HTR-8/SVneo (cell line): ENCODE measurements at places on chromosomes 3 and 15.

DNA sequence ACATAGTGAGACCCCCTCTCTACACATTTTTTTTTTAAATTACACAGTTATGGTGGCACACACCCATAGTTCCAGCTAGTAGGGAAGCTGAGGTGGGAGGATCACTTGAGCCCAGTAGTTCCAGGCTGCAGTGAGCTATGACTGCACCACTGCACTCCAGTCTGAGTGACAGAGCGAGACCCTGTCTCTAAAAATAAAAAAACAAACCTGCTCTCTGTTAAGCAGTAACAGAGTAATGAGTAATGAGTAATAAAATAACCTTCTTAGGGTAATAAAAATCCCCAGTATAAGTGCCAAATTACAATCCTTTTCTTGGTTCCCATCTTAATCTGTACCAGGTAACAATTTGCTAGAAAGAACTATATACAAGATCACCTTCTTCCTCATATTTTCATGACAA is 65.9 kb upstream of the PLXND1 start:
- no peak for DNase-seq

GRCh38 chr3:80097674-80098073 is 329.9 kb upstream of the ROBO1 start:
- peak; percentile 6 for DNase-seq

GRCh38 chr3:68878322-68878721 is 54.0 kb downstream of the TAFA4 start:
- DNase-seq: peak; percentile 11

- DNase-seq: peak; percentile 81
Observed at GRCh38 chr15:63372018-63372705, 9.5 kb downstream of the CA12 start.

DNA sequence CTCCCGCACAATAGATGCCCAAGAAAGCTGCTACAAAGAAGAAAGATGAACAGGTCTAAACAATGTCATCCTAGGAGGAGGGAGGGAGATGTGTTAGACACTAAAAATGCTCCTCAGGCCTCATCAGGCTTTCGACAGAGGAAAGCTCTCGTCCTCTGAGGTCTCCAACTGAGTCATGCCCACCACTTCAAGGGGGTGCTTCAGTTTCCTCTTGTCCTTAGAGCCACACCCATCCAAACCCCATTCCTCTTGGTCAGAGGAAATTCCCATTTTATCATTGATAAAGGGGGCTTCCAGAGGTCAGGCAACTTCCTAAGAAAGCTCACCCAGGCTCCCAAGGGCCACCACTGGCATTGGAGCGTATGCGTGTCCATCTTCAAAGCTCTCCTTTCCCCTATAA is 50.1 kb downstream of the HEG1 start:
- DNase-seq: no peak

GRCh38 chr15:91839867-91840266 is 13.6 kb upstream of the SLCO3A1 start:
- no peak for DNase-seq

DNA sequence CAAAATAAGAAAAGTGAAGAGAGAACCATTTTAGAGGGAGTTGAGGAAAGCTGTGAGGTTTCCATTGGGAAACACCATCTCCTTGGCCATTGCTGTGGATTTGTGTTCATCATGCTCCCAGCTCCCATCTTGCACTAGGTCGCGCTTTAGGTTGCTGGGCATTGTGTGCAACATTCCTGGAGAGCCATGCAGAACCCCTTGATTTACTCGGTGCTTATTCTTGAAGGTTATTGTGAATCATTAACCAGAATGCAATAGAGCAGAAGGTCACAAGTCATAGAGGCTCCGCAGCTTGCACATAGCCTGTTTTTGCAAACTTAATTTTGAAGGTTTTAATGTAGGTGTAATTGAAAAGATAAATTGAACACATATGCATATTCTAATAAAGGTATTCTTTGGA is 239.2 kb upstream of the IL12A start:
- DNase-seq: no peak

GRCh38 chr3:127700406-127700805 is 27.7 kb downstream of the ABTB1 start:
- DNase-seq: no peak

DNA sequence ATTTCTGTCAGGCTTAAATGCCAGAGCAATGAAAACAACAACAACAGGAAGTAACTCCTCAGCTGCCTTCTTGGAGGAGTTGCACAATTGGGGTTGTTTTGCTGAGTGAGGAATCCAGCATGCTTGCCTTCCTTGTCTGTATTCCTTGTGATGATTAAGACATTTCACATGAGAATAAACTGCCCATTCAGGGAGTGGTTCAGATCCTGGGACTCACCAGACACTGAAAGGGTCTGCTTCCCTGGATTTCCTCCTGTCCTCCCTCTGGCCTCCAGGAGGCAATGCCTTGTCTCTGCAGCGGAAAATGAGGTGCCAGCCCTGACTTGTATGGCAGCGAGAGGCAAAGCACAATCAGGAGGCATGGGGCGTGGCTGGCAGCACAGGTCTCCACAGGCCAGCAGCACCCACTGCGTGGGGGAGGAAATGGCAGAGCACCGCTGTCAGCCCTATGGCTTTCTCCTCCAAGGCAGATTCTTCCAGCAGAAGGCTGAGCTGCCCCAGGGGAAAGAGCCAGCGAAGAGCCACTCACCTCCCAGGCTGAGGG is 41.5 kb downstream of the RBP2 start:
- peak; percentile 35 for DNase-seq

DNA sequence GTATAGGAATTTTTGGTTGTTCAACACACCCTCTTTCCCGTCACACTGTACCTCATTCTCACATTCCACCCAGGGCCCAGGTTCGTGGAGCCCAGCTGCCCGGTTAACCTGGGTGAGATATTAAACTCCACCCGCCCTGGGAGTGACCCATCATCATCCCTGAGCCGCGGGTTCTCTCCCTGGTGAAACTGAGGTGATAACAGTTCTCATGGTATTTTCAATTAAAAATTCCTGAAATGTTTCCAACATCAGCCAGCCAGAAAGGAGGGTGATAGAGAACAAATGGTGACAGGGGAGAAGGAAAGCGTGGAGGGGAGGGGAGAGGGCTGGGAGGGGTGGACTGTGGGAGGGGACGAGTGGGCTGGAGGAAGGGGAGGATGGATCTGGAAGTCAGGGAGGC is 148.8 kb downstream of the ALDH1A2 start:
- no peak for DNase-seq

DNA sequence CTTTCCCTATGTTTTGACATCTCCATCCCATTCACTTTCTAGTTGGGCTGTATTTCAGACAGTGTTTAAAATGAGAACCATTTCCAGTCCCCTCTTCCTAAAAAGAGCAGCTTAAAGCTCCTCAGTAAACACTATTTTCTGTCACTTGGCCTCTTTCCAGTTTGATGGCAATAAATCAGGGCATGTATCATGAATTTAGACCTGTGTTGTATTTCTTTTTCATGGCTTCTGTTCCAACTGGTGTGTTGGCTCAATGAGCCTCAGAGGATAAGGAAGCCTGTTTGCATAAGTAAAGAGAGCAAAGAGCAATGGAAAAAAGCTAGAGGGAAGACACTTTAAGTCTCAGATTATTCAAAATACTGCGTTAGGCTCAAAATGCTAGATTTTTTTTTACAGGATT is 7.2 kb downstream of the CCDC80 start:
- DNase-seq: no peak

DNA sequence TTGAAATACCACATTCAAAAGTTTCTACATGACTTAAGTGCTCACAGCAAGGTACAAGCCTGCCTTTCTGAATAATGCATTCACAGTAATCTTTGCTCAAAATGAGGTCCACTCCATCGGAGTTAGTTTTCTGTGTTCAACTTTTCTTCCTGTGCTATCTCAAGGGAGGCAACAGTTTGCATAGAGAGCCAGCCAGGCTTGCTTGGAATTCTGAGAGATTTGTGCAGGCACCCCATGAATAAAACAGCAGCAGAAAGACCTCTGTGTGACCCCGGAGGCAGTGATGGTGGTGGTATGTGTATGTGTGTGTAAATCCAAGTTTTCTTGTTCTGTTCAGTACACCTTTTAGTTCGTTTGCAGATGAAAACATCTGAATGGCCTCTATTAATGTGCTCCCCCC is 124.0 kb downstream of the ADAMTS9 start:
- no peak for DNase-seq

DNA sequence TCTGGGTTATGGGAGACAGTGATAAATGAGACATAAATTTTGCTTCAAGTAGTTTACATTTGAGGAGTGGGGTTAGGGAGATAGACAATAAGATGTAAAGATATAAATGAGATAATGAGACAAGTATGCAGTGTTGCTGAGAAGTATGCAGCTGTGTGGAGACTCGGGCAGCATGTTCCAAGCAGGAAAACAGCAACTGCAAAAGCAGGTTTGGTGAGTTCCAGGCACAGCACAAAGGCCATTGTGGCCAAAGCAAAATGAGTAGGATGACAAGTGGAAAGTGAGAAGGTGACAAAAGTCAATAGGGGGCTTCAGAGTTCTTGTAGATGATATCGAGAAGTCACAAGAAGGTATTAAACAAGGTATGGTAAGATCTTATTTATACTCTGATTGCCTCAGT is 259.1 kb upstream of the PEX5L start:
- DNase-seq: no peak

GRCh38 chr3:192262001-192262400 is 465.3 kb downstream of the FGF12 start:
- no peak for DNase-seq

- peak; percentile 65 for DNase-seq
Observed at GRCh38 chr3:39189959-39190269, 2.5 kb downstream of the XIRP1 start.

- no peak for DNase-seq
Observed at GRCh38 chr3:176951144-176951543, 246.1 kb downstream of the TBL1XR1 start.

- DNase-seq: no peak
Observed at GRCh38 chr3:175383813-175384212, 524.7 kb downstream of the NAALADL2 start.

GRCh38 chr15:70196372-70197316 is 98.9 kb upstream of the TLE3 start:
- peak; percentile 98 for DNase-seq

DNA sequence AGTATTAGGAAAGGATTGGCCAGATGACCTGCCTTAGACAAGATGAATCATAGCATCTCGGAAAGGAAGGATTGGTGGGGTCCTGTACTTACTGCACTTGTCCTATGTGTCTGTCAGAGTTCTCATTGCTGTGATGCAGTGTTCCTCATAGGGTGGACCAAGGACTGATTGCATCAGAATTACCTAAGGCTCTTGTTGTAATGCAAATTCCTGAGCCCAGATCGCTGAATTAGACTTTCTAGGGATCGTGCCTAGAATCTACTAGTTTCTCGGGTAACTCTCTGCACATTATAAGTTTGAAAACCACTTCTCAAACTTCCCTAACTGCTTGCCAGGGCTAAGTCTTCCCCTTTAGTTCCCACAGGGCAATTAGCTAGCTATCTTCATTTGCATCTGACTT is 74.9 kb upstream of the SKOR1 start:
- no peak for DNase-seq

DNA sequence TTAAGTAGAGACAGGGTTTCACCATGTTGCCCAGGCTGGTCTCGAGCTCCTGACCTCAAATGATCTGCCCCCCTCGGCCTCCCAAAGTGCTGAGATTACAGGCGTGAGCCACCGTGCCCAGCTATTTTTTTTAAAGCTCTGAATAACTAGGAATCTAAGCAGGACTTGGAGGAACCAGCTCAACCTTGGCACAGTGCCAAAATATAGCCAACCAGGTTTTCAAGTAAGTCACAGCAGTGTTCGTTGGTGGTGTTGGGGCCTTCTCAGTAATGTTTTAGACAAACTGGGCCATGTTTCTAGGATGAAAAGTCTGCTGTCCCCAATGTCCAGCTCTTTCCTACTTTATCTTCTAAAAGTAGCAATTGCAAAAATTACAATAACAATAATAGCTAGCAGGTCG is 6.4 kb upstream of the ADAM10 start:
- no peak for DNase-seq

DNA sequence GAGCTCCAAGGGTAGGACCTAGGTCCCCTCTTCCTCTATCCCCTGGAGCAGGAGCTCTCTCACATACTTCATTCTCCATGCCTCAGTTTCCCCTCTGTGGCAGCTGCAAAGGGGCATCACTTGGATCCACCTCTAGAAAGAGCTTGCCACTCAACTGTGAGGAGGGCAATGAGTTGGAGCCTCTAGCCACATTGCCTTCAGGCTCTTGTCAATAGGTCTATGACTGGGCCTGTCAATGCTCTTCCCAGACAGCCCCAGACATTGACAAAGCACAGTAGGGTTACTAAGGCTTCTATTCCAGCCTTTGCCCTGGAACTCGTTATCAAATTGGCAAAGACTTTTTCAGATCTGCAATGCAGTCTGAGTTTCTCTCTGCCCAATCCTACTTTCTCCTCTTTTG is 4.4 kb upstream of the VIPR1 start:
- no peak for DNase-seq

GRCh38 chr15:80609512-80609946 is 85.6 kb upstream of the ABHD17C start:
- DNase-seq: no peak

DNA sequence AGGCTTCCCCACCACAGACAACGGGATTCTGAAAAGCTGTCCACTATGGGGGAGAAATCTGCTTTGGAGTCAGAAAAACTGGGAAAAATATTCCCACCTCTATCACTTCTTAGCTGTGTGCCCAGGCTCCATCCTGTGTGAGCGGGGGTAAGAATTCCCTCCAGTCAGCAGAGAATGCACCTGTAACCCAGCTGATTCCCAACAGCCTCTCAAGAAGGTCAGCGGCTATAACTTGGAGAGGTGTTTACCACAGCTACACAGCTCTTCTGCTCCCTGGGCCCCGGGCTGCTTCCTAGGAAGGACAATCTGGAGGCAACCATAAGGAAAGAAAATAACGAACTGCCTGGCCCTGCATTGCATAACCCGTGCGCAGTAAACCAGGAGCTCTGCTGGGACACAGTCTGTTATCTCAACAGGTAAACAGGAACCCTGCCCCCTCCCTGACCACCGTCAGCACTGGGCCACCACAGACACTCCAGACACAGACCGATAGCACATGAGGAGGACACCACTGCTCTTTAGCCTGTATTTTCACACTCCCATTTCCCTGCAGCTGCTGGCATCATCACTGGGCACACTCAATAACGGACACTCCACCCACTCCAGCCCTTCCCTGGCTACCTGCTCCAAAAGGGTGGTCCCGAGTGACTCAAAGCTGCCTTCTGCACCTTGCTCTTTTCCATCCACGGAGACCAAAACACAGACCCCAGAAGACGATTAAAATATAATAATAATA is 2.1 kb downstream of the RAB43 start:
- DNase-seq: no peak

- DNase-seq: no peak
Observed at GRCh38 chr3:108091498-108092250, 843 bp upstream of the CD47 start.

- no peak for DNase-seq
Observed at GRCh38 chr3:100641471-100642032, 32.2 kb downstream of the ADGRG7 start.
